ENCODE measurements at places on chromosomes 16 and 17.

DNA sequence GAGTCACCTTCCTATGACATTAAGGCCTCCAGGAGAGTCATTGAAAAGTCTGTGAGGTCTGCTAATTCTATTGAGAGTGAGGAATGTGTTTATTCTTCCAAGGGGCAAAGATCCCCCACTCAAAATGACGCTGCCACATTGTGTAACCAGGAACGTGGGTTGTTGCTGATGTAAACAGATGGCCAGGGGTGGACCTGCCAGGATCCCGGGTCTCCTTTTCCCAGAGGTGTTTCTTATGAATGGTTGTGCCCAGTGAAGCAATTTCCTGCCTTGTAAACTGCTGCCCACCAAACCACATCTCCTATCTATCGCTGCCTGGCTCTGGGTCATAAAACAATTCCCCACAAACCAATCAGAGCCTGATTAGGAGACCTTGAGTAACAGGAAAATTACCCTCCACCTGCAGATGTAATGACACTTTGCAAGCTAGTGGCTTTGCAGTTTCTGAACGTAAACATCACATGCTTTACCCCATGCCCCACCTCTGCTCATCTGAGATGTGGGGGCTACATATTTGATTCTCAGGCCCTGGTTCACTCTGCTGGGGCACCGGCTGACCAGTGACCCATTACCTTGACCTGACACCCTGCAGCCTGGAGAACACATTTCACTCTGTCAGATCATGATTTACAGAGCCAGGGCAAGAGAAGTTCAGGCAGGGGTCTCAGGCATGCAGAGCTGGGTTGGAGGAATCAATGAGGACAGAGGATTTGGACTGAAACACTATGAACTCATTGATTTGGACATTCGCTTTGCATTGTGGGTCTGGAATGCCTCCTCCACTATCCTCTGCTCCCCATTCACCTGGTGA lies 33.1 kb upstream of the DDX52 start:
- no peak for DNase-seq

- no peak for DNase-seq
Observed at GRCh38 chr17:77207689-77208216, 67.0 kb downstream of the SEC14L1 start.

DNA sequence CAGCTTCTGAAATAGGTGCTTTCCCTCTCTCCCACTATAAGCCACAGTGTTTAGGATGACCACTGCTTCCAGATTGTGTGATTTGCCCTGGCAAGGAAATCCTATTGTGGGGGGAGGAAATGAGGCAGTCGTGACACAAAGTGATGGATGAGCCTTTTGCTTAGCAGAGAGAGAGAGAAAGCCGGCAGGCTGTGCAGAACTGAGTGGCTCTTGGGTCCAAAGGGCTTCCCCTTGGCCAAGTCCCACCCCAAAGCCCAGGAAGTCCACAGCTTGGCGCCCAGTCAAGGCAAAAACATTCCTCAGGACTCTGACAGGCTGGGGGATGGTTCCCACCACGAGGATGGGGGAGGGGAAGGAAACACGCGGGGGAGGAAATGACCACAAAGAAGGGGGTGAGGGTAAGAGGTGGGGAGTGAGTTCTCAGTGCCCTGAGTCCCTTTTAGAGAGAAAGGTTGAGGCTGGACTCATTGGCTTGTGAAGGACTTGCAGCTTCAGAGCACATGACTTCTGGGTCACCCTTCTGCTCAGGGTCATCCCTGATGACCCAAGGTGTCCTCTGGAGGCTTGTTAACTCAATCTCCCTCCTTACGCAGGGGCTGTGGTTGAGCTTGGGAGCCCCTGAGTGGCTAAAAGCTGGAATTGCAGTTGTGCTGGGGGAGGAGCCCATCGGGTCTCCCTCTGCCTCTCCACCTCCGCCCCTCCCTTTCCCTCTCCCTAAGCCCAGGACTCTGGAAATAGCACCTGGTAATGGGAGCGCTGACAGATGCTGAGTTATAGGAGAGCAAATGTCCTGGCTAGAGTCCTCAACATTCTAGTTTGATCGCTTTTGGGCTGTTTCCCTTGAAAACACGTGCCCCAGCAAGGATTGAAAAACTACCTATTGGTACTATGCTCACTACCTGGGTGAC lies 10.3 kb upstream of the MSL1 start:
- DNase-seq, result peak; percentile 81

DNA sequence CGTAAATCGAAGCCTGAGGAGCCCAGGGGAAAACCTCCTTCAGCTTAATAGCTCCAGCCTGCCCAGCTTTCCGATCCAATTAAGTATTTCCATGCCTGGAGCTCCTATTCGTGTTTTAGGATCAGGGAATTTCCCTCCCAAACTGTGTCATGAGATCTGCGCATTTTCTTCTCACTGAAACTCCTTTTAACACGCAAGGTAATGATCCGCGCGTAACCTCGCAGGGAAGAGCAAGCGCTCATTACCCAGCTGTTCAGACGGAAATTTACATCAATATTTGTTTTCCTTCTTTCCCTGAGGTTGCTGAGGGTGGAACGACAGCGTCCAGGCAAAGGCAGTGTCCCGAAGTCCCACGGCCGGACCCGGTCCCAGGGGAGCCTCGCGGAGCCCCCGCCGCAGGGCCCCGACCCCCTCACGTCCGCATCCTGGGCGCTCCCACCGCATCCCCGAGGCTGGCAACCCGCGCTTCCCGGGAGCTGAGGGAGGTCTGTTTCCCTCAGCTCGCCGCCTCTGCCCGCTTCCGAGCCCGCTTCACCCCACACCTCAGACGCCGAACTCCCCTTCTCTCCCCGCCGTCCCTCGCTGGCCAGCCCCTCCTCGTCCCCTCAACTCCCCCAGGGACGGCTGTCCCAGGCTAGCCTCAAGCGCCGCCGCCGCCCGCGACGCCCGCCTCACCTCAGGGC lies 415 bp downstream of the ABCA5 start:
- no peak for DNase-seq

DNA sequence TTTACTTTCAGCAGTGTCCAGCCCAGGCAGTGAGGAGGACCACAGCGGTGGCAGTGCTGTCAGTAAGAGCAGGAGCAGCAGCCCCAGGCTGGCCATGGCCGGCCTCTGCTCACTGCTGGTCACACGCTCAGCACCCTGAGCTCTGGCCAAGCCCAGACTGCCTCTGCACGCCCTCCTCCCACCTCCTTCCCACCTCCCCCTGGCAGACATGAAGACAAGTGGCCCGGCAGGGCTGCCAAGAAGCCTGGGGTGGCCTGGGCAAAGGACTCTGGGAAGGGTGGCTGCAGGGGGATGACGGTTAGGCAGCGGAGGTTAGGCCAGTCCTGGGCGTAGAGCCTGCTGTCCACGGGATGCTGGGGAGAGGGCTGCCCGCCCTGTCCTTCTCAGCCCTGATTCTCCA lies at the start of gene C16orf89:
TSS of gene C16orf89 (minus strand) at position 144 of the 400 bp plus-strand sequence. CDS start at position 96, 48 bp downstream.
- DNase-seq, result no peak

DNA sequence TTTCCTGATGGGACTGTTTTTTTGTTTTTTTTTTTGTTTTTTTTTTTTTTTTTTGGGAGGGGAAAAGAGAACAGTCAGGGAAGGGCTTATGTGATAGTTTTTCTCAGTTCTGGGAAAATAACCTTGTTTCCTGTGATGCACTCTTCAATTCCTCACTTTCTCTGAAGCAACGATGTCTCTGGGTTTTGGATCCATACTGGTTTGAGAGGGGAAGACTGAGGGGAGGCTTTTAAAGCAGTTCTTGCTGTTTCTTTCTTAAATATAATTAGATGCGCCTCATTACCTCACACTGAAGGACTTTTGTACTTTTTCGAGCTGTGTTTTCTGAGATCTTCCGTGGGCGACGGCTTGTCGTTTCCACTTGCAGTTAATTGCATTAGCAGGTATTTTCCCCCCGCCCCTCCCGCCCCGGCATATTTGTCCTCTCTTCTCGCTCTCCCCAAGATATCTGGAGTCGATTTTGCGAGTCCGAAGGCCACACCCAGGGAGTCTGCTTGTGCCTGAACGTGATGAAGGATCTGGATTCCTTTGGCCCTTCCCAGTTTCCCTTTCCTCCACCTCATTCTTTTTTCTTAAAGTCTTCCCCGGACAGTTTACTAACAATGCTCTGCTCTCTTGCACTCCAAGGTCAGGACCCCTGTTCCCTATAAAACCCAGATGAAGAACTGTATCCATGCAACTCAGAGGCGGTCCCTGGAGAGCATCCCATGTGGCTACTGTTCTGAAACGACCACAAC lies 125.2 kb upstream of the ZFHX3 start:
- no peak for DNase-seq

DNA sequence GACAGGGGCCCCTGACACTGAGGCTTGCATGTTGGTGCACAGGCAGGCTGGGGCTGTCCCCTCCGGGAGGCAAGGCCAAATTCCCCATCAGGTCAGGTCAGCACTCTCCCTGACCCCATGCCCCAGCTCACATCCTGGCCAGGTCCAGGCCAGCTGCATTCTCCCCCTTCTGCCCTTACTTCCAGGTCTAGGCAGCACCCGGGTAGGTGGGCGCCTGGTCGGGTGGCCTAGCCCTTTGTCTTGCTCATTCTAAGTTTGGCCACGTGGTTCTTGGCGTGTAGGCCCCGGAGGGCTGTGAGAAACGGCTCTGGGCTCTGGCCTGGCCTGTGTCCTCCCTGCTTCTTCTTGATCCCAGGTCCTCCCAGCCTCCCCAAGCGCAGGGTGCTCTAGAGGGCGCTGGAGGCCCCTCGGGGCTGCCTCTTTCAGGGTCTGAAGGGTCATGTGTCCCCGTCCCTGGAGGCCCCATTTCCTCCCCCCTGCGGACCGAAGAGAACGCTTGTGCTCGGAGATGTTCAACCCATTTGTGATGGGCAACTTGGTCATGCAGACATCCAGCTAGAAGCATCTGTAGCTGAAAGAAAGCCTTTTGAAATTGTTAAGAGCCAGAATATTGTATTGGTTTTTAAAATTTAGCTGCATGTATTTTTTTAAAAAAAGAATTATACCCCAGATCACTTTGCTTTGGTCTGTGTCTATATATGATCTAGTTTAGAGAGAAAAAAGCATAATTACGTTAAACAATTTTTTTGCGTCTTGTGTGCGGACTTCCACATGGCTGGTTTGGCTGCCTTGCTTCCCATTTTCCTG lies 6.7 kb downstream of the BAHCC1 start:
- no peak for DNase-seq

- no peak for DNase-seq
Observed at GRCh38 chr17:74224959-74225725, 11.8 kb downstream of the TTYH2 start.

GRCh38 chr16:65763640-65764305 lies 602.7 kb upstream of the CDH5 start:
- DNase-seq, result no peak

GRCh38 chr16:87206646-87207451 lies 110.3 kb downstream of the C16orf95 start:
- DNase-seq, result no peak

GRCh38 chr17:29591146-29591736 lies 1.7 kb upstream of the ANKRD13B start:
- no peak for DNase-seq

- peak; percentile 57 for DNase-seq
Observed at GRCh38 chr16:85029408-85029784, 1.8 kb downstream of the KIAA0513 start.

DNA sequence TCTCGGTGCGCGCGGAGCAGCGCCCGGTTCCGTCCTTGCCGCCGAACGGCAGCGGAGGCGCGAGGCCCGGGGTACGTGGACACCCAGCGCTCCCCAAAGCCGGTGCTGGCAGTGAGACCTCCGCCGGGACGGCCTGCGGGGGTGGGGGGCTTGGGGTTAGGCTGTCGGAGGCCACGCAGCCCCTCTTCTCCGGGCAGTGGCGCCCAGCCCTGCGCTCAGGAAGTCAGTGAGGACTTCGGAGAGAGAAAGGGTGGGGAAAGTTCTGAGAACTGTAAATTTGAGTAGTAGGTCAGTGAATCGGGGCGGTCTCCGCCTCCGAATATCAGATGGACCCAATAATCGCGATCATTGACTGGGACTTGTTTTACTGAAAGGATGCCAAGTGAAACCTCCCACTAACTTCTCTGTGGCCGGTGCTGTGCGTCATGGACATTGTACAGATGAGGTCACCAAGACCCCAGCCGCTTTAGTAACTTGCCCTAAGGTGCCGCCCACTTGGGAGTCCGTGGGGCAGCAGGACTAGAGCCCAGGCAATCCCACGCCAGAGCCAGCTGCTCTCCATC lies 468 bp downstream of the IL4R start:
- DNase-seq, result peak; percentile 71

- peak; percentile 67 for DNase-seq
Observed at GRCh38 chr17:7523033-7523432, 25.8 kb upstream of the TNFSF12 start.

- no peak for DNase-seq
Observed at GRCh38 chr17:10797476-10798328, 6.2 kb downstream of the TMEM238L start.

GRCh38 chr16:75593308-75593707 lies 27.1 kb downstream of the GABARAPL2 start:
- no peak for DNase-seq

- no peak for DNase-seq
Observed at GRCh38 chr17:30345527-30346075, 11.7 kb upstream of the TMIGD1 start.

DNA sequence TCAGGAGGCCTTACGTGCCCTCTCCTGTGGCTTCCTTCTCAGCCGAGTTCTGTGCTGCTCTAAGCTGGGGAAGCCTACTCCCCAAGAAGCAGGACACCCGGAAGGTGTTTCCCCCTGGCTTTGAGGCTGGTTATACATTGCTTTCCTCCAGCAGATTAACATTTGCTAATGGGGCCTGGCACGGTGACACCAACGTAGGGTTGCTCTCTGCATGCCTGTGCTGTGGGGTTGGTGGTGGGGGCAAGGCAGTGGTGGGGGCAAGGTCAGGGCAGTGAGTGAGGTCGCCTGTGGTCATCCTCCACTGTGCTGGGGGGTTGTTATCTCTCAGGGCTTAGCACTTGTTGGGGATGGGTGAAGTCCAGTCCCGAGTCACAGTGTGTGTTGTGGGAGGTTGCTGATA lies 4.2 kb downstream of the USP6 start:
- DNase-seq, result no peak

GRCh38 chr17:82330322-82331239 lies 3.0 kb downstream of the SECTM1 start:
- DNase-seq, result no peak

- DNase-seq, result no peak
Observed at GRCh38 chr17:40610359-40610758, 37.3 kb downstream of the SMARCE1 start.

DNA sequence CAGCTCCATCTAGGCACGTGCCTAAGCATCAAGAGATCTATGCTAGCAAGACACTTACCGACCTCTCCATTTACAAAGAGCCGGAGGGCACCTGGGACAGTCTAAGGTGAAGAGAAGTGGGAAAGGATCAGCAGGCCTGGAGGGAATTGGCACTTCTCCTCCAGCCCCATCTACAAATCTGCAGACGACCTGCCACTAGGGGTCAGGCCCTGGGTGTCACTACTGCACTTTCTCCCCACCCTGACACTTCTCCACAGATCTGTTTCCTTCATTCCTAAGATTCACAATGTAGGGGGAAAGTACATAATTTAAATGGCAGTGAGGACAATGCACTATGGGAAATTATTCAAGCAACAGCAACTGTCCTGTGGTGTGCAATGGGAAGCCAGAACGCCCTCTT lies 8.1 kb downstream of the MKS1 start:
- DNase-seq, result no peak

- DNase-seq, result no peak
Observed at GRCh38 chr16:82379551-82379950, 209.5 kb upstream of the MPHOSPH6 start.

Data from CD4-positive, alpha-beta T cell treated with Interleukin-4 for 1 hour (primary cell).